WERI-Rb-1 (cell line): ENCODE measurements at places on chromosomes 7 and 10.

DNA sequence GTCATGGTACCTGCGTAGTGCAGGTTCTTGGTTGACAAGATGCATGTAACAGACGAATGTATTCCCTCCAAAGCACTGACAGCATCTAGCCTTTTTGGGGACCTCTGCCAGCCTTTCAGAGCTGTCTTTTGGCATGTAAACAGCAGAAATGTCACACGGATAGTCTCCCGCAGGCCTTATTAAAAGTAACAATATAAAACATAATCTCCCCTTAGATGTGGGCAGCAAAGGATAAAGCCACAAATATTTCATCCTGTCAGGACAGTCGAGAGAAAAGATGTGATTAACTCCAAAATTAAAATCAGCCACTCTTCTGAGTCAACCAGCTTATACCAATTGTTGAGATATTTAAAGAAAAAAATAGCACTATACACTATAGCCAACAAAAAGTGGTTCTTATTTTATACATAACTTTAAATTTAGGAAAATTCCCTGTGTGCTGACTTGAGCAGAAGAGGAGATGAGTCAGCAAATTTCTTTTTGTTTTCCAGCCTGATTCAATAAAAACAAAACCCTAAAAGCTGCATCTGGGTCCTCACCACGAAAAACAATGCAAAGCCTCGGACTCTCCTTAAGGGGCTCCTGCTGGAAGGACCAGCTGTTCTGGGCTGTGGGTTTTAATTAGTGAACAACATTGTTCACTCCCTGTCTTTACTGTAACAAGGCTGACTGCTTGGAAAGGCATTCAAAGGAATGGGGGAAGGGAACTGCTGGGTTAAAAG is 240.2 kb downstream of the ADAM12 start:
- no peak for DNase-seq

DNA sequence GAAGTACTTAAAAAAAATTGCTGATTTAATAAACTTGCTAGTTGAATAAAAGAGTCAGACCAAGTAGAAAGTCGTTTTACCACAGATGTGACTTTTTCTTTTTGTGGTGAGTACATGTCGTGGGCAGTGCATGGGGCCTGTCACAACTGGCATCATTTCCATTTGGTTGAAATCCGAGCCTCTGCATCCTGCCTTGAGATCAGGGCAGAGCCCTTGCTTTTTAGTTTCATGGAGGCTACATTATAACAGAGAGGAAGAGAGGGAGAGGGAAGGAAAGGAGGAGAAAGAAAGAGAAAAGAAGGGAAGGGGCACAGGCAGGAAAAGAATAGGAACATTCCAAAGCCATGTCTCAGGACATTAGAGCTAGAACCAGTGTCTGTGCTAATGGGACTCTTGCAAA is 20.4 kb upstream of the INSYN2A start:
- no peak for DNase-seq

DNA sequence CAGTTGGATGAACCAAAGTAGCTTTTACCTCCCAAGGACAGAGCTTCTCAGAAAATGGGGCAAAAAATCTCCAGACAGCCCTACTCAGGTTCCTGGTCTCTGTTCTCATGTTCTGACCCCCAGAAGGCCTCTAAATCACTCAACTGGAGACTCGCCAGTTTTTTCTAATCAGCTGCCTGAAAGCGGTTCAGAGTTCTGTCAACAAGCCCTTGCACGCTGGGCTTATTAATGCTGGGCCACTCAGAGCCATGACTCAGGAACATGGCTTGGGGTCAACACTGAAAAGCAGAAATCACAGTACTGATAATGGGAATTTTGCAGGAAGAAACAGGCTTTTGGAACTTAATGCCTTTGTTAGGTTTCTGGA is 15.3 kb downstream of the ECHDC3 start:
- peak; percentile 24 for DNase-seq

DNA sequence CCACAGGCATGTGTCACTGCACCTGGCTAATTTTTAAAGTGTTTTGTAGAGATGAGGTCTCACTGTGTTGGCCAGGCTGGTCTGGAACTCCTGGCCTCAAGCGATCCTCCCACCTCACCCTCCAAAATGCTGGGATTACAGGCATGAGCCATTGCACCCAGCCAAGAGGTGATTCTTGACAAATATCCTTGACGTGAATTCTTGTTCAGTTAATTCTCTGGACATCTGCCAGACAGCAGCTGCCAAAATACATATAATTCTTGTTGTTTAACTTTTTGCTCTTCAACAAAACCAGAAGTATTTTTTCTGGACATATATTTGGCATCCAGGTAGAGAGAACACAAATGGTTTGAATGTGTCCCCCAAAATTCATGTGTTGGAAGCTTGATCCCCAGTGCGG is 3.2 kb downstream of the ACADSB start:
- DNase-seq, result no peak

DNA sequence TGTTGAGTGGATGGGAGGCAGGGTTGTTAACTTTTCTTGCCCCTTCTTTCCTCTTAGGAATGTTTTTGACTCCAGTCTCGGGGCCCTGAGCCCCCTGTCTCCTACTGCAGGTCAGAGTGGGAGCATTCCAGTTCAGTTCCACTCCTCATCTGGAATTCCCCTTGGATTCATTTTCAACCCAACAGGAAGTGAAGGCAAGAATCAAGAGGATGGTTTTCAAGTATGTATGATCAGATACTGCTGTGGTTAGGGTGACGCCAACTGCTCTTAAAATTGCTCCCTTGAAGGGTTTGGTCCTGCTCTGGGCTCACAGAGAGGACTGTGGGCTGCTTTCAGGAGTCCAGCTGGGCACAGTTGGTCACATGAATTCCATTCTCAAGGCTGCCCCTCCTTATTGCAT is 22.0 kb downstream of the VWA2 start:
- no peak for DNase-seq
